ENCODE measurements at places on chromosomes 1 and 21.

GRCh38 chr1:72932025-72932424 is 649.7 kb upstream of the NEGR1 start:
- DNase-seq: no peak

DNA sequence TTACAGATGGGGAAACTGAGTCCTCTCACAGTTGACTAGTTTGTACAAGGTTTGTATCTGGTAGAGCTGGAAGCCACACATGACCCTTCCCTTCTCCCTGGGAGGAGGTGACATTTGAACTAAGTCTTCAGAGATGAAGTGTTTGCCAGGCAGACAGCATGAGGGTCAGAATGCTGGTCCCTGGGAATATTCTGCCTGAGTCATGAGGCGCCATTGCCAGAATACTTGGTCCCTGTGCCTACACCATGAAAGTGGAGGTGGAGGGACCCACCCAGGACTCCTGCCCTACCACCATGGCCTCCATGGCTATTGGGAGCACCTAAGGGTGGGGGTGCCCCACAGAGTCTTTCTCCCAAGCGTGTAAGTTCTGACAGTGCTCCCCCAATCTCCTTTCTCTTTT is 7.0 kb downstream of the RPS6KA1 start:
- no peak for DNase-seq

GRCh38 chr1:201072149-201072548 is 40.1 kb downstream of the CACNA1S start:
- no peak for DNase-seq

- DNase-seq: no peak
Observed at GRCh38 chr1:160978510-160978927, 23.9 kb upstream of the ITLN2 start.

DNA sequence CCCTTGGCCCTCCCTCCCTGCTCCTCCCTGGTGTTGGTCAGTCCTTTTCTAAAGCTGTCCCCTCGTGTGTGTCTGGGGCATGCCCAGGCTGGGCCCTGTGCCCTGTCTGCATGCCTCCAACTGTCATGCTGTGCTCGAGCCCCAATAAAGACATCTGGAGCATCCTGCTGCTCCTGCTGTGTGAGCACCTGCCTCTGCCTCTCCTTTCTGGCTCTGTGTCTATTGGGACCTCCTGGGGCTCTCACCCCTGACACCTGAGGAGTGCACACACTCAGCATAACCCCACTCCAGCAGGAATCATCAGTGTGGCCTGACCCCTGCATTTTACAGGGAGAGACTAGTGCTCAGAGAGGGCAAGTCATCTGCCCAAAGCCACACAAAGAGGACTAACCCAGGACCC is 23.7 kb downstream of the KCNC4 start:
- DNase-seq: no peak

- DNase-seq: no peak
Observed at GRCh38 chr1:110538075-110538474, 19.1 kb upstream of the KCNA10 start.

DNA sequence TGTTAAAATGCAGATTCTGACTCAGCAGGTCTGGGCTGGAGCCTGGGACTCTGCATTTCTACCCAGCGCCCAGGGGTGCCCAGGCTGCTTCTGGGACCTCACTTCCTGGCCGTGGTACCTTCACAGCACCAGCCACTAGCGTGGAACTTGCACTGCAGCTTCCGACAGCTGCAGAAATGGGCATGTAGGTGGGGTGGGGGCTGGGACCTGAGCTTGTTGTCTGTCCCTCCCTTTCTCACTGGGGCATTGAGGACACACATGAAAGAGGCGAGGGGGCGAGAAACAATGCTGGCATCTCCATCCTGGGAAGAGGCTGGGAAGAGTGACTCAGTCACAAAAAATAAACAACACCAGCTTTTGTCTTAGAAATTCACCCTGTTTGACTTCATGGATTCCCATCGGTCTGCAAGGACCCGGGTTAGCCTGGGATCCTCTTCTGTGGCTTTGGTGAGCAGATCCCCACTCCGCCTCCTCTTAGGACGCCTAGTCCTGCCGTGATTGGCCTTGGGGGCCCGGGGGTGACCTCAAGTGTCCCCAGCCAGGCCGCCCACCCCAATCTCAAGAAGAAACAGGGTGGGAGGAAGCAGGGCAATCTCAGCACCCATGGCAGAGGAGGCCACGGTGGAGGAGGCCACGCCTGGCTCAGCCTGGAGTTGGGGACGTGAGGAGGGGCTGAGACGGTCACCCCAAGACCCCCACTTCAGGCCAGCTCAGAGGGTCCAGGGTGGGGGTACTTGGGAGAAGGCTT is 29.9 kb upstream of the POFUT2 start:
- DNase-seq: no peak

DNA sequence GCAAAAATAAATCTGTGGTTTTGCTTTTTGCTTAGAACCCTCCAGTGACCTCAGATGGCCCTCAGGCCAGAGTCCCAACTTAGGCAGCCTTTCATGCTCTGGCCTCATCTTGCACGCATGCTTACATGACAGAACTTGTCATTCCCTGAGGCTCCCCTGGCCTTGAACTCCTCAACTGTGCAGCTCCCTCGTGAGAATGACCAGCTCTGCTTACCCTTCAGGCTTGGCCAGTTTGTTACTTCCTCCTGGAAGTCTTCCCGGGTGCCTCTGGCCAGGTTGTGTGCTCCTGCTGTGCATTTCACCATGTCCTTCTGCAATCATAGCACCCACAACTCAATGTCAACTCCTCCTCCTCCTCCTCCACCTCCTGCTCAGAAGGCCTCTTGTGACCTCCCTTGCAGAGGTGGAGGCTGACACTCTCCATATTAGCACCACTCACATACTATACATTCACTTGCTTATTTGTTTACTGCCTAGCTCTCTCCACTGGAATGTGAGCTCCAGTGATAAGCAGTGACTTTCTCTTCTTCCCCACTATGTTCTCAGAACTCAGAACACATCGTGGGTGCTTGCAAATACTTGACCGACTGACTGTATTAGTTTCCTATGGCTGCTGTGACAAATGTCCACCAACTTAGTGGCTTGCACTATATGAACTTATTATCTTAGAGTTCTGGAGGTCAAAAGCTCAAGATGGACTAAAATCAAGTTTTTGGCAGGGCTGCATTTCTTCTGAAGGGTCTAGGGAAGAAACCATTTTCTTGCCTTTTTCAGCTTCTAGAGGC is 41.9 kb downstream of the RCSD1 start:
- DNase-seq: no peak

DNA sequence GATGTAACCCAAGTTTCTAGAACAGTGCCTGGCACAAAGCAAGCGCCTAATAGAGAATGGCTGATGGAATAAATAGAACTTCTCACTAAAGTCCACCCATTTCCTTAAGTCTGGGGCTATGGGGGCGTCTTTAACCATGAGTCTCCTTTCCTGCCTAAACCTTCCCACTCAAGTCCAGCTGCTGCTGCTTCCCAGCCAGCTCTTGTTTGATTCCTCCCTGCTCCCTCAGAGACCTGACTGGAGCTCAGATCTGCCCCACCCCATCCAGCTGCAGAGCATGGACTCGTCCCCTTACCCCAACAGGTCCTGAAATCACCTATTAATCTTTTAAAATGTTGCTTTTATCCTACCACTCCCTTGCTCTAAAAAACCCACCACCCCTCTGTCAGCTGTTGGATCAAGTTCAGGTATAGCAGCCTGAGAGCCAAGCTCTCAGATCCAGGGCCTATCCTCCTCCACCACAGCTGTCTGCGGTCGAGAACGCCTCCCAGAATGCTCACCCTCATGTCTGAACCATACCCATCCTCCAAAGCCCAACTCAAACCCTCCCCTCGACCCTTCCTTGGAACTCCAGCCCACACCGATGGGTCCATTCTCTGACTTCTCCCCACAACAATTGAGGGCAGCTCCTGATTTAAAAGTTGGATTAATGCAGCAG is 12.8 kb upstream of the GALNT2 start:
- DNase-seq: no peak

DNA sequence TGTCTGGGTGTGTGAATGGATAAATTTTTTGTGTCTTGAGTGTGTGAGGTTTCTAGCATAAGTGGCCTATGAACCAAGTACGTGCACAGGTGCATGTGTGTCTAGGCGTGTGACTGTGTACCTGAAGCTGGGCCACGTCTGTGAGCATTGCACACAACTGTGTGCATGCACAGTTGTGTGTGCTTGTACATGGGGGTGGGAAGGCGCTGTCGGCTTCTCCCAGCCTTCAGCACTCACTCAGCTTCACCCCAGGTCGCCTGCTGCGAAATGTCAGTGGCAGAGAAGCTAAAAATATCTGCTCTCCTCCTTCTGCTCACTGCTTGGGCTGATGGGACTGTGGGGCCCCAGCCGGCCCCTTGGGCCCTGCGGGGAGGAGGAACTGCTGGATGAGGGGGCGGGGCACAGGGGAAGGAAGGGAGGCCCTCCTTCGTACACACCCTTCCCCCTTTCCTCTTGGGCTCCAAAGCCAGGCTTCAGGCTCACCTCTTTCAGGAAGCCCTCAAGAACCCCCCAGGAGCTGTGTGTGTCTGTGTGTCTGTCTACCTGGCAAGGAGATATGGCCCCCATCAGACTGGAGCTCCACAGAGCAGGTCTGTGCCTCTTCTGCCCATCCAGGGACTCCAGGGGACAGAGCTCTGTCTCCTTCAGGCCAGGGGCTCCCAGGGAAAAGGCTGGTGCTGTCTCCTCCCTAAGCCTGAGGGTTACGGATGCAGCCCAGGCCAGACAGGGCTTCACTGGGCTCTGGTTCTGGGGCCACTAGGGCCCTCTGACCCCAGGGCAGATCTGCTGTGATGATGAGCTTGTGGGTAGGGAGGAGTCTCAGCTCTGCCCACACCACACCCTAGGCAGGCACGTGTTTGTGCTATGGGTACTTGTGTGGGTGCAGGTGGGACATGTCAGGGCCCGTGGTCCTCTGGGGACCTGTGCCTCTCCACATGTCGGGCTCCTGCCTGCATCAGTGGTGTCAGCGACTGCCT is 35.6 kb upstream of the WASF2 start:
- no peak for DNase-seq

DNA sequence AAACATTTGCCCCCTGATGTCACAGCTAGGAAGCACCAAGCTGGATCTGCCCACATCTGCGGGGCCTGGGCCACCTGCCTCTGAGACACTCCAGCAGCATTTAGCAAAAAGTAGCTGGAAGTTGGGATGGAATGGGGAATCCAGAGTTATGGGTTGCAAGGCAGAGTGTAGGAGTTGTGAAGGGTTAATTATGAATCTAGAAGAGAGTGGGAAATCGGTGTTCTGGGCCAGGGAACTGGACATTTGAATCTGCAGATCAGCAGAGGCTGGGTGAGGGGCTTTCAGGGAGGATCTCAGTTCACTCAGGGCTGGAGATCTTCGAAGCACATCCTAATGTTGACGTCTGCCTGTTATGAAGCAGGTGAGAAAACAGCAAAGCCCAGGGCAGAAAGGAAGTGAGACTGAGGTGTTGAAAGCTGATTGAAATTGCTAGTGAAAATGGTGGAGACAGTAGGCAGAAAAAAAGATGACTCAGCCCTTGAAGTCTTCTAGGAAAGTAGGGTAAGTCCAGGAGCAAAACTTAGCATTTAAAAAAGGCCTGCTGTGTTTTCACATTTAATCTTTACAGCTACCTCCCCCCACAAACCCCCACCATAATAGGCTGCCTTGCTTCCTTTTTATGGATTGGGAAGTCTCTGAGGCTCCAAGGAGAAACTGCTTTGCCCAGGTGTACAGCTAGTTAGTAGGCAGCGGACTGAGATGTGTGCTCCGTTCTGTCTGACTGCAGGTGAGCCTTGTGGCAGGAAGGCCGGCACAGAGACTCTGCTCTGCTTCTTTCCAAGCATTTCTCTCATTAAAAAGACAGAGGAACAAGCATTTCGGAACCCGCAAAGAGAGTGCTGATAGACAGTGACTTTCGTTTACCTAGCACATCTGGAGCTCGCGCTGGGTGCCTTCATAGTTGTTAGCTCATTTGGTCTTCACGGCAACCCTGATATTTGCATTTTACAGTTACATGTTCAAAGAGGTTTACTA is 7.2 kb downstream of the VANGL1 start:
- DNase-seq: no peak

DNA sequence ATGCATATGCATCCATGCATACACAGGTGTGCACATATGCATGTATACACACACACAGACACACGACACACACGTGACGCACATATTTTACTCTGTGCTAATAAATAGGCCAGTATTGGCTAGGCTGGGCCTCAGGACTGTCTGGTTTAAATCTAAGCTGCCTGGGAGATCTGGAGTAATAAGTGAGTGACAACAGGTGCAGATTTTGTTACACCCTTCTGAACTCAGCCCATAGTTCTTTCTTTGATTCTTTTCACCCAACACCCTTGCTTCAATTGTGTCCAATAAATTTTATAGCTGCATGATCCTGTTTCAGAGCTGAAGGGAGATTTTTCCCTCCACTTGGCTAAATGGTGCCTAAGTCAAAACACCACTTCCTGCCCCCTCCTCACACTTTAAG is 132.8 kb downstream of the FGGY start:
- DNase-seq: no peak

- DNase-seq: no peak
Observed at GRCh38 chr1:68696221-68696620, 199.3 kb upstream of the DEPDC1 start.

GRCh38 chr1:201895913-201896807 is 7.5 kb downstream of the SHISA4 start:
- DNase-seq: peak; percentile 64

All from effector CD4-positive, alpha-beta T cell (primary cell).